ENCODE measurements at places on chromosomes 4 and X. TPM values are rescaled to one million over a fixed set of nuclear protein-coding genes. Genes with fewer than 3 reads are reported as not detected.

GRCh38 chr4:164402554-164402953 lies 351.4 kb upstream of the SMIM31 start:
- no peak for DNase-seq

DNA sequence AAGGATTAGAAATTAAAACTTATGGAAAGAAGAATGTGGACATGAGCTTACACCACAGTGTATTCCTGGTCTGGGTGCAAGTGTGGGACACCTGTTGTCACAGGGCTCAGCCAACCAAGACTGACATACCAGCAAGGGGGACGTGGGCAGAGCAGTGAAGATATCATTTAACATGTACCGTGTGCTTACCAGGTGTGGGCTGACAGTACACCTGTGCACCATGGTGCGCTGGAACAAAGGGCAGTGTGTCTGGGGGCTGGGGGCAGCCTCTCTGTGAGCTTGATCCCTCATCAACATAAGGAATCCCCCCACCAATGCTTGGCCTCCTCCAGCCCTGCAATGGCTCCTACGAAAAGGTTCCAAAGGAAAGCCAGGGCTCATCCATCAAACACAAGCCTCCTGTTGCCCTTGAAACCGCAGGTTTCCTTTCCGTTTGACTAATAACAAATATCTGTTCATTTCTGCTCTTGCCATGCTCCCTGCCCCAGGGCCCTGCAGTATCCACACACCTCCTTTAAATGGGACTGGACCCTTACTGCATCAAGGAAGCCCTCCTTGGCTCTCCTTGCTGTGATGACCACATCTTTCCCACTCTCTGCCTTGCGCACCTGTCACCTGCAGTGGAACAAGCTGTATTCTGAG lies 16.7 kb downstream of the EVC2 start:
- no peak for DNase-seq

The PORCN gene
- total RNA-seq, result 6.1 TPM

The FAM241A gene
- 5.0 TPM for total RNA-seq

GRCh38 chr4:9859810-9860209 lies 78.4 kb downstream of the DRD5 start:
- DNase-seq, result no peak

The TMSB15A gene
- 1.8 TPM for total RNA-seq

Data from lower lobe of right lung (tissue), 2 donors.